ENCODE measurements at places on chromosomes 1 and 21.

- DNase-seq, result no peak
These were observed 90.0 kb downstream of the URB2 start for GRCh38 chr1:229716069-229716468.

DNA sequence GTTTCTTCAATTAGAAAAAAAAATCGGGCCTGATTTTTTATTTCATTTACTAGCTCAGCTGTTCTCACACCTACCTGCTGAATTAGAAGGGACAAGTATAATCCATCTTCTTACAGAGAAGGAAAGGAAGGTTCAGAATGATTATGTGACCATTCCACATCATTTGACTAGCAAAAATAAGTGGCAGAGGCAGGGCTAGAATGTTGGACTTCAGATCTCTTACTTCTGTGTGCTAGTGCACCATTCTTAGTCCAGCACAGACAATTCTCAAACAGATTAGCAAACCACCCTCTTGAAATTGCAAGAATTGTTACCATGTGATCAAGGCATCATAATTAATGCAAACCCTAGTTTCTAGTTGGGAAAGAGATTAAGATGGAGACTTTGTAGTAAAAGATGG is 32.7 kb downstream of the CTH start:
- DNase-seq, result no peak

- peak; percentile 81 for DNase-seq
These were observed 15.2 kb downstream of the H6PD start for GRCh38 chr1:9249534-9250410.

- no peak for DNase-seq
These were observed 205.9 kb upstream of the DPYD start for GRCh38 chr1:98126740-98127139.

DNA sequence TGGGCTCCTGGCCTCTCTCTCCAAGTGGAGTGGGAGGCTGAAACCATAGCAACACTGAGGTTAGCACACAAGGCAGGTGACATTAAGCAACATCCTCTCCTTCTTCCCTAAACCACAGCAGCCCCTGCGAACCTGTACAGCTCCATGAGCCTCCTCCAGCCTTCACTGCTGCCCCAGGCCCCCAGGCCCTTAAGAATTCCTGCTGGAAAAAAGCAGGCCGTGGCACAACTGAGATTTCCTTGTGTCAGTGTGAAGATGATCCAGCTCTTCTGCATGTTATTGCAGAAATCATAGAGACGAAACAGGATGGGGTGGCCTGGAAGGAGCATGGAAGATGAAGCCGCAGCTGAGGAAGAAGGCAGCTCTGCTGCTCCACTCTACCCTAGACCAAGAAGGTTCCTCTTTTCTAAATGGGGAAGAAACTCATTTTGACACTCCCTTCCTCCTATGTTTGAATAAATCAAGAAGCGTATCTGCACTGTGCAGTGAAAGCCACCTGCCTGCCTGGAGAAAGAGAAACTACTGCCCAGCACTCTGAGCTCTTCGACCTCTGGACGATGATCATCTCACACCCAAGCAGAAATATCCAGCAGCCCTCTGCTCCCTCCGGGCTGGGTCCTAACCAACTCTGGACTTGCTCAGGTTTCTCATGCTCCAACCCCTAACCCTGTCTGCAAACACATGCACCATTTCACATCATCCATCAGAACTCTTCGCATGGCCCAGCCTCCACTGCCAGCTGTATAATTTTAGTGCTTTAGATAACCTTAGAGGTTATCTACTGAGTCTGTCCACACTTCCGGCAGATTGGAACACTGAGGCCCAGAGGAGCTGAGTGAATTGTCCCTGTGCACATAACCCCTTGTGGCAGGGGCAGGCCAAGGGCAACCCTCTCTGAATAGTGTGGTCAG is 20.7 kb downstream of the SH3BP5L start:
- DNase-seq, result no peak

DNA sequence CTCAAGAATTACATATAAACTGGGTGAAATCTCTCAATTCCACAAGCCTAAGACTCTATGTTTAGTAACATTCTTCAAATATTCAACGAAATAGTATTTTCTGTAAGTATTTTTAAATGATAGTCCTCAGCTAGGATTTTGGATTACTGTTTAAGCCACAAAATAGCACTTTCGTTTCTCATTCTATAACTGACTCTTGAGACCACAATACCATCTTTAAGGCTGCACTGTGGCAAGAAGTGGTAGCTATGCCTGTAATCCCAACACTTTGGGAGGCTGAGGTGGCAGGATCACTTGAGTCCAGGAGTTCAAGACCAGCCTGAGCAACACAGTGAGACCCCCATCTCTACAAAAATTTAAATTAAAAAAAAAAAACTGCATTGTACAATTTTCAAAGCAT is 126.7 kb downstream of the CDC42BPA start:
- no peak for DNase-seq

GRCh38 chr1:208085655-208086515 is 158.3 kb downstream of the PLXNA2 start:
- no peak for DNase-seq

DNA sequence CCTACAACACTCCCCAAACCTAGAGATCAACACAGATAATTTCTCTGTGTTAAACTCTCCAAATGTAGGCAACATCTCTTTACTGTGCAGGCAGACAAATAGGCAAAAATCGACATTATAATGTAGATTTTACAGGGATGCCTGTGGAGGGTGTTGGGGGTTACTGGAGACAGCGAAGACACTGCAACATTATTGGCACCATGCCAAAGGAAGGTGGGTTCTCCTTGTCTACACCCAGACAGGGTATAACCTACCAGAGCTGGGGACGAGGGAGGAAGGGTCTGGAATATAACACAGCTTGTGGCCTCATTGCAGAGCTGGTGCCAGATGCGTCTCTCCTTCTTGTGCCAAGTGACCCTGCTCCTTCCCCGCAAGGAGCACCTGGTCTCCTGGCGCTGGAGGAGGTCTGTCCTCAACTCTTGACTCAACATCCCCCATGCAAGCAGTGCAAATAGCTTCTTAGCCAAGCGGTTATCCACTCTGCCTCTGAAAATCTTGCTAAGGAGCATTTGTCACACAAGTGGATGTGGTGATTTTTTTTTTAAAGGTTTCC is 404.0 kb downstream of the PRDM2 start:
- DNase-seq, result no peak

- DNase-seq, result no peak
These were observed 322.5 kb upstream of the ADGRL2 start for GRCh38 chr1:81478219-81478618.

DNA sequence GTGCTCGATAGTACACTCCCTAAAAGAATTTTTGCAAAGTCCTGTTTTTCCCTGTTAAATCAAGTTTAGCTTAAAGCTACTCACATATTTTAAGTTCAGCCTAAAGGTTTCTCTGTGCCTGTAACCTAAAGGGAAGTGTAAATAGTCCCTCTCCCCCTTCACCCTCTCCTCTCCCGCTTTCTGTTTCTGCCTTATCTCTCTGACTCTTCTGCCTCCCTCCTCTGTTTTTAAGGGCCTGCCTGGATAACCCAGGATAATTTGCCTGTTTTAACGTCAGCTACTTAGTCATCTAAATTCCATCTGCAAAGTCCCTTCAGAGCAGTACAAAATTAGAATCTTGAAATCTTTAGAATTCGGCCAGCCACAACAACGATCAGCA is 92.6 kb downstream of the NID1 start:
- no peak for DNase-seq

DNA sequence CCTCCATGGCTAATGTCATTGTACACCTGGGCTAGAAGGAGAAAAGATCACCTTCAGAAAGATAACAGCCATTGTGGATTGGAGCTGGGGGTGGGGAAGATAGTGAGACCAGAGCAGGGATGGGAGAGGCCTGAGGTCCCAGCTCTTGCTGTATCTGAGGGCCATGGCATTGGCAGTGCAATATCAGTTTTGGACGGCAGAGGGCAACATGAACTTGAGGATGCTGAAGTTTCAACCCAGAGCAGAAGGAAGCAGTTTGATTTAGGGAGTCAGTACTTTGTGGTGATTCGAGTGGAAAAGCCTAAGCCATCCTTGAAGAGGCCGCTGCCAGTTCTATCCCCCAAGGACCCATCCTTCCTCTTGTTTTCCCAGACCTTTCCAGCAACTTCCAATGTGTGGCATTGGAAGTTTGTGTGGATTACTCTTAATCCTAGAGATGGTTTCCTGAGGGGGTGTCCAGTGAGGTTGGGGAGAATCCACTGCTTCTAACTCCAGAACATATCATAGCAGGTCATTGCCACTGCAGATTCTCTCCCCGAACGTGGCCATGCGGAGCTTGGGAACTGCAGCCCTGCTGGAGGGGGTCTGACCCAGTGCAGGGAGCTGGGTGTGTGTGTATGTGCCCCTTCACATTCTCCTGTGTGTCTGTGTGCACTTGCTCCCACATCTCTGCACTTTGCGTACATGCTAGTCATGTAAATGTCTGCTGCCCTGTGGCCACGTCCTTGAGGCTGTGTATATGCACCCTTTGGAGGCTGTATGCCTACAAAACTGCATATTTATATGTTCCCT is 24.1 kb downstream of the SLC26A9 start:
- no peak for DNase-seq

GRCh38 chr1:224081604-224082003 is 32.3 kb upstream of the FBXO28 start:
- DNase-seq, result no peak

DNA sequence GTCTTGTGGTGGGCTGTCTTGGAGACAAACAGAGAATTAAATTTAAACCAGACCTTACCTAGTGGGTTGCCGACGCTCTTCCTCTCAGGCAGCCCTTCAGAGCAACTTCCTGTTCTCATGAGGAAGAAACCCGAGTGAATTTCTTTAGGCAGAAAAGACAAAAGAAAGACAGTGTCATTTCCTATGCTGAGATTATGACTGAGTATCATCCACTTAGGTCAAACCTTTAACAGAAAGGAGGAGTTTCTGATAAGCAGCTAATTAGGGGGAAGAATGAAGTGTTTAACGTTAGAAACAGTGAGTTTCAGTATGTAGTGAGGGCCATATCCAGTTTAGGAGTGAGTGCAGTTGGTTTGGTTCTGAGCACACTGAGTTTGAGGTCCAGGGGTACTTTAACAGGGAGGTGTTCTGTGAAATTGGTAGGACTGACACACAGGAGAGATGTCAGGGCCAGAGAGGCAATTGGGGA is 38.7 kb downstream of the FASLG start:
- no peak for DNase-seq

DNA sequence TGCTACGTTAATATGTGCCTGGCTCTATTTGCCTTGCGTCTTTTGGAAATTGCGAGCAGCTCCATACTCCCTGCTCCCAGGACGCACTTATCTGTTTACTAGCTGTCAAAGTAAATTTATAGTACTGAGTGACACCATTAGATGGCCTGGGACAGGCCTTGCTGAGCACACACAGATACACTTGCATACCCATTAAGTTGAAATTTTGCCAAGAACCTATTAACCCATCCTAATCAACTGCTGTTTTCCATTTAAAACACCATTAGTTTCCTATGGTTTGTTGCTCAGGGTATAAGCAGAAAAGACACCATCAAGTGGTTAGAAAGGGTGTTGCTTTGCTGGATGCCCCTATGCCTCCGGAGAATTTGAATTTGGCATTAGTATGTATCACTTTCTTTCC is 187.3 kb downstream of the SLC44A5 start:
- DNase-seq, result no peak

GRCh38 chr1:156953571-156953970 is 33.1 kb downstream of the LRRC71 start:
- no peak for DNase-seq

DNA sequence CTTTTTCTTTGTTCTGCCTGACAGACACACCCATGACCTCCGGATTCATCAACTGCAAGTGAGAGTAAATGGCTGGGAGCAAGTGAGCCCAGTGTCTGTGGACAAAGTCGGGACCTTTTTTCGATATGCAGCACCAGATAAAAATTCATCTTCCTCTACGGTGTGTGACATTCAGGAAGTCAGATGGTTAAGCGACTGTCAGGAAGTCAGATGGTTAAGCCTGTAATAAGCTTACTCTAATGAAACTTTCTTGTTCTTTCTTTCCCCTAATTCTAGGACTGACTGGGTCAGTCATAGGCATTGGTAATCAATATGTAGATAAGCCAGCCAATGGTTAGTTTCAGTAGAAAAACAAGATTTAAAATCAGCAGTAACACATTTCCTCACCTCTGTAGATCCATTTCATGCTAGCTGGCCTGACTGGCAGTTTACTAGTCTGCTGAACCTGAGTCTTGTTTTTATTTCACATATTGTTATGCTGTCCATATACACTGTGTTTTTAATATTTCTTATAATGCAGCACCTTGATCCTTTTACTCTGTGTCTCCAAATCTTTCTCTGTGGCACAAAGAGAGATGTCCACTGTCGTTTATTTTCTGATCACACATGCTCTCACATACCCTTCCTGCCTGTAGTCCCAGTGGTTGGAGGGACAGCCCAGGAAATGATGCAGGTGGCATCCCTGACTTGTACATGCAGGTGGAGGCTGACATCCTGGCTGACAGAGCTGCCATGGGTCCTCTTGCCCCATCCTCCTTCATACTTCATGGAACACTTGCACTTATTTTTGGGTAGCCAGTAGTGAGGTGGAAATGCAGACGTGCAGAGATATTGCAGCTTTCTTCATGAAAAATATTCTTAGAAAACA is 115.8 kb downstream of the VPS13D start:
- DNase-seq, result no peak

All from upper lobe of right lung (tissue), 1 donor.